ENCODE measurements at places on chromosomes 7 and 10. TPM values are rescaled to one million over a fixed set of nuclear protein-coding genes. Genes with fewer than 3 reads are reported as not detected.
A peak's percentile ranks its signal among the peaks of the same experiment; 100 is the strongest.

The SPDYE2B gene
- total RNA-seq: not detected

The SPDYE16 gene
- 0.16 TPM for total RNA-seq

The MPP7 gene
- total RNA-seq: 13.5 TPM

The ST8SIA6 gene
- total RNA-seq: not detected

The ZNF365 gene
- not detected for total RNA-seq

GRCh38 chr7:42493436-42494198, 256.6 kb upstream of the GLI3 start:
- DNase-seq: no peak

GRCh38 chr10:91251430-91252056, 31.1 kb downstream of the PCGF5 start:
- DNase-seq: peak; percentile 64

GRCh38 chr10:61184429-61184828, 240.4 kb upstream of the RHOBTB1 start:
- no peak for DNase-seq

GRCh38 chr10:2964632-2965296, 102.6 kb upstream of the PFKP start:
- DNase-seq: no peak

GRCh38 chr7:54841772-54842697, 83.0 kb upstream of the SEC61G start:
- no peak for DNase-seq

GRCh38 chr10:99529591-99530107, 3.1 kb upstream of the NKX2-3 start:
- no peak for DNase-seq

- DNase-seq: no peak
These were observed 15.5 kb downstream of the LZTS2 start for GRCh38 chr10:101014966-101015581.
